Stimulated activated naive CD4-positive, alpha-beta T cell (primary cell): ENCODE measurements at places on chromosomes 7 and 10.
A peak's percentile ranks its signal among the peaks of the same experiment; 100 is the strongest.

DNA sequence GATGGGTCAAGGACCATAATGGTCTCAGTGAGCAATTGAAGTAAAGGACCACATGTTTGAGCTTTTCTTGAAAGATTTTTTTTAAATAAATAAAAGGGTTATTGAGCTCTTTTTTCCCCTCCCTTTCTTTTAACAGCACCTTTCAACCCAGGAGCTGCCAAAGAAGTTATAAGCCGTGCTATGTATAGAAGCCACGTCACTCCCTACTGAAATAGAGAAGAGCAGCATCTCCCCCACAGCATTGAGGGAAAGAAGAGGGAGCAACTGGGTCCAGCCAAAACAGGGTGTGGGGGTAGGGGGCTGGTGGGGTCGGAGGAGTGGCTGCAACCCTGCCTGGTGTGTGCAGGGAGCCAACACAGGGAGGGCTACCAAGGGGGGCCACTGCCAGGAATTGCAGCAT is 227.2 kb downstream of the PLXNA4 start:
- no peak for DNase-seq

DNA sequence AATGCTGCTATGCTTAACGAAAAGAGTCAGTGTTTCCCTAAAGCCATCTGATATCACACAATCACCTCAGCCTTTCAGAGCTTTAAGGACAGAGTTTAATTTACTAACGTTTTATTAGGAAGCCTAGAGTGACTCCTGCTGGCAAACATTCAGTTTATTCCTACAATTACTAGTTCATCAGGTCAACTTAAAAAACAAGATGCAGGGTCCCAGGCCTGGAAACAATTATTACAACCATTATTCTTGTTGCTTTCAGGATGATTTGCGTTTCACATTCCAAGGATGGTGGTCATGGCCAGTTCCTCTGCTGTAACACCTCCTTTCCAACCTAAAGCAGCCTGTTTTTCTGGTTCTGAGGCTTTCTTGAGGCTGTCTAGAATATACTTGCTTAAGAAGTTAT is 1.5 kb upstream of the FAM53B start:
- peak; percentile 59 for DNase-seq

DNA sequence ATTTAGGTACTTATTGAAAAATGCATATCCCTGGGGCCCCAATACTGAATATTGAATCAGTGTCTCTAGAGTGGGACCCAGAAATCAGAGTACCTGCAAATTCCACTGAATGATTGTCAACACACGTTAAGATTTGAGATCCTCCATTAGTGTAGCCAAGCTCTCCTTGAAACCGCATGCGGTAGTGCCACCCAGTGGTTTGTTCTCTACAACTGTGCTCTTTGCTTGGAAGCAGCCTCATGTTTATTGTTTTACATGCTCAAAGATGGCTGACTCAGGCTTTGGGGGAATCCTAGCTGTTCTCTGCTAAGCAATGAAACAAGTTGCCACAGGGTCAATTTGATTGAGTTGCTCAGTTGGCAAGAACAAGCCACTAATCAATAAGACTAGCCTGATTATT is 340.2 kb upstream of the CELF2 start:
- DNase-seq = no peak

- DNase-seq = no peak
Observed at GRCh38 chr7:134593530-134594392, 44.9 kb downstream of the AKR1B15 start.

GRCh38 chr10:3654496-3654895 is 130.5 kb downstream of the KLF6 start:
- DNase-seq = no peak

DNA sequence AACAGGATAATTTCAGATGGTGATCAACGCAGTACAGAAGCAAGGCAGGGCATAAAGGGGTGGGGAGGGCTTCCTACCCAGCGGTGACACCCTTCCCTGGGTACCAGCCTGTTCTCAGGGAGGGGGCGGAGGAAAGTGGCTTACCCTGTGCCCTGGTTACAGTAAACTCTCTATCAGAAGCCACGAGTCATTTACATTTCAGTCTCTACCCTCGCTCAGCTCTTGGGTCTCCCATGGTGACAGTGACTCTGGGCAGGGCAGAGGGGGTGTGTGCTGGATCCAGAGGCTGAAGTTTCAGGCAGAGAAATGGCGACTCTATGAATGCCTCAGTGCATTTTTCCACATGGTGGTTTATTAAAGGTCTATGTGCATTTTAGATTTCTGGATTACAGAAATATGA is 107.0 kb downstream of the ADARB2 start:
- no peak for DNase-seq

DNA sequence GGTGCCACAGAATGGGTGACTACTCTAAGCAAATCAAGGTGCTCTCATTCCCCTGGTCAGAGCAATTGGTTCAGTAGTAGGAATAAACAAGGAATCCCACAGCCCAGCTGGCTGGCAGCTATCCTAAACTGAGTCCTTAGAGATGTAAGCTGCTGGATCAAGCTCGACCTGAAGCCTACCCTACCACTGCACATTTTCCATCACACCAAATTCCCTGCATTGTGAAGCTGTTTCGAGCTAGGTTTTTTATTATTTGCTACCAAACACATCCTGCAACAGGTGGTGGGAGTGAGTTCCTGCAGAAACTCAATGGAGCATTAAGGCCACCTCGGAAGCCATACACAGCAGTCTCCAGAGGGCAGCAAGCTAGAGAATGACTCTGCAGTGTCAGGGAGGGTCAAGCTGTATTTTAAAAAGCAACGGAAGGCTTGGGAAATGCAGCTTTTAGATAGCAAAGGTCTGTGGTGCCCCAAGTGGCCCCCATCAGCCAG is 33.7 kb upstream of the TNRC18 start:
- DNase-seq = no peak

DNA sequence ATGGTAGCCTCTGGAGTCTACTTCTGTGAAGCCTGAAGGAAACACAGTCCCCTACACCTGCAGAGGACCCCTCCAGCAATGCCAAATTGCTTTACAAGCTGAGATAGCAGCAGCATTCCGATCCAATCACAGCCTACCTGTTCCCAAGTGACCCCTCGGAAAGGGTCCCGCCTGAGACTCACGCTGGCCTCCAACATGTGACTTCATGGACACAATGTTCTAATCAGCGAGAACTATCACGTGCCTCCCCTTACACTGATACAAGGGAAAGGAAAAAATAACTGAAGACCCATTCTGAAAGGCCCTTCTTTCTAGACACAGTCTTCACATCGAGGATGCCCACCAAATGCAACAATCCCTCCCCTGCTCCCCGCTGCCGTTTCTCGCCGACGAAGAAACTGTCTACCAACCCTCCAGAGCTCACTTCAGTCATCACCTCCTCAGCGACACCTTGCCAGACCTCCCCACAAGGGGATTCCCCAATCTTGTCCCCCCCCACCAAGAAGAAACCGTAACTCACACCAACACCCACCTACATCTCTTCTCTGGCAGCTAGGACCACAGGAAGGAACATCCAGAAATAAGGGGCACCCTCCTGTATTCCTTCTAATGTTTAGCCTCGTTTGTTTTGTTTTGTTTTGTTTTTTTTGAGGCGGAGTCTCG is 1.8 kb downstream of the SNX8 start:
- DNase-seq = no peak

DNA sequence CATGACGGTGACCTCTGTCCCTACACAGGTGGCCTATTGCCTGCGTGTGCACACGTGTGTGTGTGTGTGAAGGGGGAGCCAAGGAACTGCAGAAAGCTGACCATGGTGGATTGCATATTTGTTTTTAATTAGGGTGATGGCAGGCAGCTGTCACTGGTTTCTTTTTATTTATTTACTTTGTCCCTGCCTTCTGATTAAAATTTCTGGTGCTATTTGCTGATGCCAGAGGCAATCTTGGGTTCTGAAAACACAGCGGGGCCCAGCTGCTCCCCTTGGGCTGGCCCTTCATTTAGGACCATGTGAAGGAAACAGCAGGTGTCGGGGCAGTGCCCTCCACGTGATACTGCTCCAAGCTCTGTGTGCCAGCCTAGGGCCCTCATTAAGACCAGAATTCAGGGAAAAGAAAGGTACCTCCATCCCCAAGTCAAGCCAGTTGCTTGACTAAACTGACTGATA is 71.3 kb upstream of the PODXL start:
- no peak for DNase-seq

GRCh38 chr10:117542706-117543224 is at the start of gene EMX2:
Gene EMX2 (plus strand): TSS chr10:117542746. CDS start chr10:117543268, 522 bp downstream.
- DNase-seq = no peak
